ENCODE measurements at places on chromosomes 16 and 17.

DNA sequence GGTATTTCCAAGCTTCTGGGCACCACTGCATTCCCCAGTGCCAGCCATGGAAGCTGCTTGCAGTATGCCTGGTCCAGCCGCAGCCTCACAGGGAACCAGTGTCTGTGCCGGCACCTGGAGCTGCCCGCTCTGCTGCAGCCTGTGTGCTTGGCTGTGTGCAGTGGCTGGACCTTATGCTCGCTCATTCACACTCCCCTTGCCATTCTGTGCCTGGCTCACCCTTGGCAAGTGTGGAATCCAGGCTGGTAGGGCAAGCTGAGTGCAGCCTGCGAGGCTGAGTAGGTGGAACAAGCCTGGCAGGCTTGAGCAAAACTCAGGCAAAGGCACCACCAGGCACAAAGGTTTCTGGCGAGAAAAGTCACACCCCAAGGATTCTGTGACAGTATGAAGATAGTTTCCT is 144.0 kb downstream of the MYO1D start:
- no peak for DNase-seq

DNA sequence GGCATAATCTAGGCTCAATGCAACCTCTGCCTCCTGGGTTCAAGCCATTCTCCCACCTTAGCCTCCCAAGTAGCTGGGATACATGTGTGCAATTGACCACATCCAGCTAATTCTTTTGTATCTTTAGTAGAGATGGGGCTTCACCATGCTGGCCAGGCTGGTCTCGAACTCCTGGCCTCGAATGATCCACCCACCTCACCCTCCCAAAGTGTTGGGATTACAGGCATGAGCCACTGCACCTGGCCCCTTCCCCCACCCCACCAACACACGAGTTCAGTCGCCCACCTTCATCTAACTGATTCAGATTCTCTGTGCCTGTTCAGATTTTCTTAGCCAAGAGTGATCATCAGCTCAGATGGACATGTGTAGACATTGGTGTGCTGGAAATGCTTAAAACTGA is 25.0 kb upstream of the METTL9 start:
- DNase-seq = no peak

DNA sequence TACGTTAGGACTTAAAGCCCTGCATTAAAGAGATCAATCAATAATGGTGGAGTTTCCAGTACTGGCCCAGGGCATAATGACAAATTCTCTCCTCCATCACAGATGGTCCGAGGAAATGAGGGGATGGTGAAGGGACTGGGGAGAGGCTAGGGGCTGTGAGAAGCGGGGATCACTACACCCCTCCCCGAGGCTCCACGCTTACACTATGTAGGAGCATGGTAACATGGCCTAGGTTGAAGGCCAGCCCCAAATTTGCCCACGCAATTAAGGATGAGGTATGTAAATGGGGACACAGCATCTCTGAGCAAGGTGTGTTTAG is 8.0 kb upstream of the AKTIP start:
- DNase-seq = peak; percentile 41

GRCh38 chr16:86926181-86927094 is 348.1 kb downstream of the FOXL1 start:
- no peak for DNase-seq

DNA sequence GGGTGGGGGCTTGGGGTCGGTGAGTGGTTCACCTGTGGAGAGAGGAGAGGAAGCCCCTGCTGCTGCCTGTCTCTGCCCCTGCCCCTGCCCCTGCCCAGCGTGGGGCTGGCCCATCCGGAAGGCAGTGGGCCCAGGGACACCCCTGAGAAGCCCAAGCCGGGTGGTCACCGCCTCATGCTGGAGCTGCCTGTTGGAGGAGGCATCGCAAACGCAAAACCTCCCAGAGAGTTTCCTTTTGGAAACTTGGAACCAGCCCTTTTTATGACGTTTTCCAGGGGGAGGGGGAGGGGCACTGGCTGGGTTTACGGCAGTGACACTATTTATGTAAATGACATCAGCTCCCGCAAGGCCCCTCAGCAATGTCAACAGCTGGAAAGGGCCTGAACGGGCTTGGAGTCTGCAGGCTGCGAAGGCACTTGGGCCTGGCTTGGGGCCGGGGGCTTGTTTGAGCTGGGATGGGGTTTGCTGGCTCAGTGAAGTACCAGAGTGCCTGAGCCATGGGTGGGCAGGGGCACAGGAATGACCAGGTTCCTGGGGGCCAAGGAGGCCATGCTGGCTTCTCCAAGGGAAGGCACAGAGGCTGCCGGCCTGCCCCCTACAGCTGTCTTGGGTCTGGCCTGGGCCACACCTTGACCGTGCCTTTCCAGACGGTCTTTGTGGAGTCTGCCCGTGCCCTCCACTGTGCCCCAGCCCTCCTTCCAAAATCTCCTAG is 219.5 kb downstream of the NTN1 start:
- DNase-seq = peak; percentile 87

GRCh38 chr17:73194514-73195222 is 1.8 kb downstream of the COG1 start:
- DNase-seq = no peak

- DNase-seq = no peak
These were observed at the start of gene ATP1B2 for GRCh38 chr17:7650509-7651096. TSS of gene ATP1B2 (plus strand) at chr17:7650926. CDS start at chr17:7651519, 593 bp downstream.

DNA sequence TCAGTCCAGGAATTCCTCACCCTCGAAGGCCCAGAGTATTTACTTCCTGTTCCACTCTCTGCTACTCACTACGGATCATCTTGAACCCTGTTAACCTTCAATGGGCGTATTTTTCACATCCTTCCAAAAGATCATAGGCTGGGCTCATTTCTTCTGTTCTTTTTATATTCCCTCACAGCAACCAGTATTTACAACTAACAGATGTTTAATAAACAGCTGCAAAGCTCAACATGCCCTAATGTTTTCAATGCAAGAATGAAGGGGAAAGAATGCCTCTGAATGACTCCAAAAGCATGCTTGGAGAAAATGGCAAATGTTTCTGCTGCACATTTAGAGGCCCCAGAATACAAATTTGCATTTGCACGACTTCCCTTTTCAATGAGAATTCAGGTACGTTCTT is 174.9 kb downstream of the ZFHX3 start:
- no peak for DNase-seq

GRCh38 chr16:1458977-1459341 is 14.6 kb upstream of the CCDC154 start:
- no peak for DNase-seq

GRCh38 chr17:35252651-35253050 is 9.8 kb downstream of the SLFN5 start:
- no peak for DNase-seq

GRCh38 chr17:31842195-31843069 is 16.6 kb downstream of the COPRS start:
- DNase-seq = peak; percentile 89

GRCh38 chr16:61968242-61969076 is 67.8 kb downstream of the CDH8 start:
- DNase-seq = no peak

DNA sequence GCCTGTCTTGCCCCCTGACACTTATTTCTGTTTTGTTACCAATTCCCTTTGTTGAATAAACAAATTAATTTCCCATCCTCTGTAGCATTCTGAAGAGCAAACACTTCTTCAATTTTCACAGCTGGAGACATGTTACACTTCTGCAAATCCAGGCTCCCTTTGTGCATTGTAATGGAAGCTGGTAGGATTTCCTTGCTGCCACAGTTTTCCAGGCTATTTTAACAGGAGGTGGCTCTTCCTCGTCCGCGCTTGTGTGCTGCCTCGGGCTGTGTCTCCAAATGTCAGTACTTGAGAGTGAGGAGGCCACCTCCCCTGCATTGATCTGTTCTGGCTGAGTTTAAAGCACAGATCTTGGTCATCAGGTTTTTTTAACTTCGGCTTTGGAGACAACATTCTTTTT is 40.0 kb downstream of the SOST start:
- no peak for DNase-seq

DNA sequence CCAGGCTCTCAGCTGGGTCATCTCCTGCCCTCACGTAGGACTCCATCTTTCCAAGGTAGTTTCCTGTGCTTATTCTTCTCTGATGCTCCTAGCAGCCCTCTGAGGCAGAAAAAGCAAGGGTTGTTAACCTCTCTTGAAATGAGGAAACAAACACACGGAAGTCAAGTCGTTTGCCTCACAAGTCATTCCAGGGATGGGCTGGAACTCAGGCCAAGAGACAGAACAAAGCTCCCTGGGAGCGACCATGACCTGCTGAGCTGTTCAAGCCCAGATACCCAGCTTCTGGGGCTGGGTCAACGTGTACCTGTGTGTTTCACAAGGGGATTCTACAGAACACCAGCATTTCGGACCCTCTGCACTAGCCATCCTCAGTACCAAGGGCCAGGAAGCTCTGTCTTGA is 28.1 kb downstream of the SRL start:
- no peak for DNase-seq

DNA sequence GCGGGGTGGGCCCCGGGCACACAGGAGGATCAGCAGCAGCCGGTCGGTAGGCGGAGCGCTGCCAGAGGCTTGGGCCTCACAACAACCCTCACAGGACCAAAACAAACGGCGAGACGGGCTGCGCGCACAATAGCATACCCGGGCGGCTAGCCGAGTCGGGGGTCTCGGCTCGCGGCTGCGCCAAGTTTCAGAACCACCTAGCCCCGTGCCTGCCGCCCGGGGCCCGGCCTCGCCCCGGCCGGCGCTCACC is 732 bp downstream of the ULK2 start:
- DNase-seq = no peak

- DNase-seq = peak; percentile 89
These were observed 945 bp downstream of the SGSH start for GRCh38 chr17:80219013-80219762.

DNA sequence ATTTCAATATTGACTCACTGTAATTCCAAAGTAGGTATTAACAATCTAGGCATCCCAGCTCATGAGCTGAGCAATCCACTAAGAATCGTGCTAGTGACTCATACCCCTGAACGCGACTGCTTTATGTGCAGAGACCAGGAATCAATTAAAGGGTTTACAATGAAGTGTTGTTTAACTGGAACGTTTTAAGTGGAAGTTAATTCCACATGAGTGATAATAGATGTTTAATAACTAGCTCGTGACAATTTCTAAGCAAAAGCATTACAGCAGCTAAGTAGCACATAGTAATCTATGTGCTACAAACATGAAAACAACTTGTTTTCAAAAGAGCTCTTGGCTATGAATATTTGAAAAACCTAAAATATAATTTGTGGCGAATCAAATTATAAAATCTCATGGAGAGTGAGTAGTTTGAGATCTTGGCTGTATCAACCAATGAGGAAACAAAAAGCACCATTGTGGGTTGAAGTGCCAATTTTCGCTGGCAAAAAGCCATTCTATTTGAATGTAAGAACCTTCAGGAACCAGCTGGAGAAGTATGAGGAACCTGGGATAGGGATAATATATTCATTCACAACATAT is 9.4 kb downstream of the GJC1 start:
- DNase-seq = no peak

DNA sequence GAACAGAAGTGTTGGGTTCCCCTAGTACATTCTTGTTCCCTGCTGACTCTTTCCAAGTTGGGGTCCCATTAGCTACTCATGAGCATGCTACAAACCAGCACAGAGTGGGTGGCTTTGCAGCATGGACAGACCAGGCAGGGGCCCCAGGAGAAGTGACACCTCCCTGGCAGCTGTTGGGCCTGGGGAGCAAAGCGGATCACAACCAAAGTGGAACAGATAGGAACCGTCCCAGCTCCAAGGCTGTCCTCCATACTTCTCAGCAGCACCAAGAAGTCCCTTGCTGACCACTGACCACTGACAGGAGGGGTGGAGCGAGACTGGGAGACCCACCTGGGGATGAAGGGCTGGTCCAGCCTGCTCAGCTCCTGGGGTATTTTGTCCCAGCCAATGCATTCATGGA is 12.4 kb upstream of the GFAP start:
- no peak for DNase-seq

DNA sequence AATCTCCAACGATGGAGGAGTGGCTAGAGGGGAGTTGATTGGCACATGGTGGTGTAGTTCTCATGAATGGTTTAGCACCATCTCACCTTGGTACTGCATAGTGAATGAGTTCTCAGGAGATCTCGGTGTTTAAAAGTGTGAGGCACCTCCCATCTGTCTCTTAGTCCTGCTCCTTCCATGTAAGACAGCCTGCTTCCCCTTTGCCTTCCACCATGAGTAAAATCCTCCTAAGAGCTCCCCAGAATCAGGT is 428.8 kb upstream of the MAF start:
- DNase-seq = no peak

GRCh38 chr17:310111-311010 is 42.2 kb downstream of the RPH3AL start:
- no peak for DNase-seq

- no peak for DNase-seq
These were observed 310.3 kb downstream of the CDH13 start for GRCh38 chr16:82936941-82937551.

GRCh38 chr17:7043182-7043496 is 753 bp downstream of the SLC16A11 start:
- peak; percentile 79 for DNase-seq

DNA sequence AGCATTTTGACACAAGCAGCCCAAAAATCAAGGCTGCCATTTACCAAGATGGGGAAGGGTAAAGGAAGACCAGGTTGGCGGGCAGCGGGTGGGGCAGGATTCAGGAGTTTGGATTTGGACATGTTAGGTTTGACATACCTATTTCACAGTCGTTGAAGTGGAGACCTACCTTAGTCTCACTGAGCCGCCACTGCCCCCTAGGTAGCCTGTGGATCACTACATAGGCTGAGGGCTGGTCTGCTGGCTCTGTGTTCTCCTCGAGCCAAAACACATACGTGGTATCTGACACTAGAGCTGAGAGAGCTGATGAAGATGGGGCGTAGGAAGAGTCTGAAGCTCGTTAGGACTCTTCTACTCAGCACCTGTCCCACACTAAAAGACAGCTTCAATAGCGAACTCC is 115.1 kb downstream of the HIC1 start:
- no peak for DNase-seq

- no peak for DNase-seq
These were observed 25.8 kb upstream of the HLF start for GRCh38 chr17:55238931-55239297.

DNA sequence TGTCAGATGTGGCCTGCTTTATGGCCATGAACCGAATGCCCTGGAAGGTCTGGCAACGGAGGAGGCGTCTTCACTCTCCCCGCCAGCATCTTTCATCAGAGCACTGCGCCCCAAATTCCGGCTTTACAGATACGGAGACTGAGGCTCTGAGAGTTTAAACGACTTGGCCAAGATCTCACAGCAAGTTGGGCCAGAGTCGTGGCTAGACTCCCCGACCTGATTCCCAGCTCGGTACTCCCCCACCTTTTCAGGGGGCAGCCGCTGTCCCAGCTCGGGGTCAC is 1.7 kb downstream of the NGFR start:
- DNase-seq = no peak

DNA sequence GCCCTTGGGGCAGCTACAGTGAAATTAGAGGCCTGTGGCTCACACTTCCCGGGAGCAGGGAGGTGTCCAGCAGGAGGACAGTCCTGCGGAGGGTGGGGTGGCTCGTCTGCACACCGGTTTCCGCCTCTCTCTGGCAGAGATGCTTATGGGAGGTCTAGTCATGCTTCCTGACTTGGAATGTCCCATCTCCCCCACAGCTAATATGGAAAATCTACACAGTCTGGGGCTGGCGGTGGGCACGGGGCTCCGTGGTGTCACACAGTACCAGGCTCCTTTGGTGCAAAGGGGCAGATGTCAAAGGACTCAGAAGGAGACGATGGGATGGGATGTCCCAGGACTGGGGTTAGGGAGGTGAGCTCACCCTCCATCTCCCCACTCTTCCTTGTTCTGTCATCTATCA is 44.1 kb upstream of the DOC2B start:
- DNase-seq = peak; percentile 46

- DNase-seq = no peak
These were observed 357.3 kb upstream of the XYLT1 start for GRCh38 chr16:17828012-17828411.

Measured in suprapubic skin (tissue), 4 donors.